Articular chondrocyte of knee joint (primary cell): ENCODE measurements at places on chromosomes 3 and 15. TPM values are rescaled to one million over a fixed set of nuclear protein-coding genes. Genes with fewer than 3 reads are reported as not detected.

The LDHAL6B gene
- total RNA-seq: not detected in 2 replicates

The THBS1 gene
- 652 and 1,464 TPM in 2 replicates for total RNA-seq

The ALDH1A3 gene
- 24.4 and 25.5 TPM in 2 replicates for total RNA-seq

The RPL22L1 gene
- total RNA-seq: 190 and 306 TPM in 2 replicates

The UTS2B gene
- total RNA-seq: 0.52 and 1.3 TPM in 2 replicates

The CCDC13 gene
- total RNA-seq: 0.91 and 0.97 TPM in 2 replicates

The ETV5 gene
- 22.9 and 38.8 TPM in 2 replicates for total RNA-seq

The CPN2 gene
- total RNA-seq: under 0.01 TPM in 1 of 2 replicates, not detected in the other

The C15orf62 gene
- total RNA-seq: 0.11 and 0.26 TPM in 2 replicates
